Natural killer cell treated with Interleukin-12 subunit alpha and Interleukin-12 subunit beta and Interleukin-15 and Interleukin-18, amount 100 ng/mL, for 72 hours (primary cell): ENCODE measurements at places on chromosomes 12 and 14. TPM values are rescaled to one million over a fixed set of nuclear protein-coding genes. Genes with fewer than 3 reads are reported as not detected.
A peak's percentile ranks its signal among the peaks of the same experiment; 100 is the strongest.

DNA sequence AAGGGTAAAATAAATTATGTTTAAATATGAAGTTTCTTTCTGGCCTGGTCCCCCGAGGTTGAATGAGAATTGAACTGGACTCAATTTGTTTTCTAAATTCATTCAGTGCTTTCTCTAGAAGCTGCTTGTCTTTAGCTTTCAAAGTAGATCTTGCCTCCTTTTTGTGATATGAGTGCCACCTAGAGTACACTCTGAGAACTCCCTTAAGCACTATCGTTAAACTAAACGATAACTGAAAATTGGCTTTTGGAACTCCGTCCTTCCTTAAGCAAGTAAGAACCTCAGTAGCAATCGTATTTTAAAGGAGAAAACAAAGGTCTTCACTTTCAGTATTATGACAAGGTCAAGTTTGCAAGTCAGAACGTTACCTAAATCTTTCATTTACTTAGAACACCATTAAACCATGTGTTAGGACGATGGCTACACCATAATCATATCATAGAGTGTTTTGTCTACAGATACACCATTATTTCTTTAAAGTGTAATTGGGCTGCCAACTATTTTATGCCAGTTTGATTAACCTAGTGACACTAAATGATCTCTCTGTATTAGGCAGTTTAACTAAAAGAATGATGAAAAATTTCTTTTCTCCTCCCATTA, 364.8 kb downstream of the SNAPC1 start:
- H3K4me3 ChIP-seq: no peak overlapping the region
- H3K4me1 ChIP-seq: no peaks in the 10 kb centered on the region
- H3K27ac ChIP-seq: peak overlapping the region; percentile 59
- no peak for DNase-seq
- peaks cover 26% of the 10 kb centered on the region for H3K27me3 ChIP-seq

DNA sequence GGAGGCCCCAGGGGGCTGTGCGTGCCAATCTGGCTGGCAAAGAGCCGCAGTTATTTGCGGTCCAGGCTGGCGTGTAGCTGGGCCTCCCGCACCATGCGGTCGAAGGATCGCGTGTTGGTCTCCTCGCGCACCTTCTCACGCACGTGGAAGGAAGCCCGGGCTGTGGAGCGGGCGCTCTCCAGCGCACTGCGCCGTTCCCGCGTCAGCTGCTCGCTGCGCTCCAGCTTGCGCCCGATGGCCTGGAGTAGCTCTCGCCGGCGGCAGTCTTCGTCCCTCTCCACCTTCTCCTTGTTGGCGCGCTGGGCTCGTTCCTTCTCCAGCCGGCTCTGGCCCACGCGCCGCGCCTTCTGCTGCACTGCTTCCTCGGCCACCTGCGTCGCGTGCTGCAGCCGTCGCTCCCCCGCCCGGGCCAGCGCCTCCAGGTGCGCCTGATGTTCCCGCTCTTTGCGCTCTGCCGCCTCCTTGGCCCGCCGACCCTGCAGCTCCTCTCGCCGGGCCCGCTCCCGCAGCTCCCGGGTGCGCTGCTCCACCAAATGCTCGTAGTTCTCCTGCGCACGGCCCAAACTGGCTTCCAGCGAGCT, 3.1 kb downstream of the CCDC177 start:
- H3K27ac ChIP-seq: no peak overlapping the region
- no peak overlapping the region for H3K4me3 ChIP-seq
- no peak for DNase-seq
- no peaks in the 10 kb centered on the region for H3K36me3 ChIP-seq
- H3K27me3 ChIP-seq: peaks cover 64% of the 10 kb centered on the region

- DNase-seq: no peak
- peaks cover 11% of the 10 kb centered on the region for H3K36me3 ChIP-seq
- H3K27me3 ChIP-seq: no peaks in the 10 kb centered on the region
- H3K27ac ChIP-seq: peak overlapping the region; percentile 50
- H3K4me1 ChIP-seq: peaks cover 43% of the 10 kb centered on the region
- peak overlapping the region; percentile 57 for H3K4me3 ChIP-seq
These were observed 216.5 kb downstream of the SLC38A4 start for GRCh38 chr12:46609273-46609623.

GRCh38 chr12:12091071-12091470, 20.3 kb downstream of the BCL2L14 start:
- no peak for DNase-seq
- peaks cover 30% of the 10 kb centered on the region for H3K27me3 ChIP-seq
- no peak overlapping the region for H3K4me3 ChIP-seq
- no peaks in the 10 kb centered on the region for H3K36me3 ChIP-seq
- no peaks in the 10 kb centered on the region for H3K4me1 ChIP-seq

TUNAR gene
- not detected for total RNA-seq
